A673 (cell line): ENCODE measurements at places on chromosomes 7 and 10.

DNA sequence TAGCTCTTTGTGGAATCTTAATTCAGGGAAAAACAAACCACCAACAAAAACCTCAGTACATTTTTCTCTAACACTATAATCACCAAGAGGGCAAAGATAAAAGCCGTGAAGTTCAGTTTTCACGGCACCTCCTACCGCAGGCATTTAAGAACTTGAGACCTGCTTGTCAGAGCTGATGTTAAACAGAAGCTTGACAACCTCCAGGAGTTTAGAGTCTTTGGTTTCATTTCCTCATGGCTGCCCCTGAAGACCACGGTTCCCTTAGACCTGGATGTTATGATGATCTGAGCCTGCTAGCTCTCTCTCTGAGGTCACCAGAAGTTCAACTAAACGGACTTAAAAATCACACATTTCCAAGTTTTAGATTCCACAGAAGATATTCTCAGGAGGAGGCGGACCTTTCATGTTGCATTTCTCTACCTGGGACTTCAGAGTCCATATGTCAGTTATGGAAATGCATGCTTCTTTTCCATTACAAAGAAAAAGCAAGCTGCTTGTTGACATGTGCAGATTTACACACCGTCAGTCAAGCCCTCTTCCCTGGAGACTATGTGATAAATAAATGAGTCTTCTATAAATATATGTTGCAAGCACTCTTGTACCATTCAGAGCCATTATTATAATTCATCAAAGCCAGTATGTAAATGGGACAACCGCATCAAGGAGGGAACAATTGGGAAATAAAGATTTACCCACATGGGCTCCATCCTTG lies 258.0 kb downstream of the GFRA1 start:
- DNase-seq, result no peak

DNA sequence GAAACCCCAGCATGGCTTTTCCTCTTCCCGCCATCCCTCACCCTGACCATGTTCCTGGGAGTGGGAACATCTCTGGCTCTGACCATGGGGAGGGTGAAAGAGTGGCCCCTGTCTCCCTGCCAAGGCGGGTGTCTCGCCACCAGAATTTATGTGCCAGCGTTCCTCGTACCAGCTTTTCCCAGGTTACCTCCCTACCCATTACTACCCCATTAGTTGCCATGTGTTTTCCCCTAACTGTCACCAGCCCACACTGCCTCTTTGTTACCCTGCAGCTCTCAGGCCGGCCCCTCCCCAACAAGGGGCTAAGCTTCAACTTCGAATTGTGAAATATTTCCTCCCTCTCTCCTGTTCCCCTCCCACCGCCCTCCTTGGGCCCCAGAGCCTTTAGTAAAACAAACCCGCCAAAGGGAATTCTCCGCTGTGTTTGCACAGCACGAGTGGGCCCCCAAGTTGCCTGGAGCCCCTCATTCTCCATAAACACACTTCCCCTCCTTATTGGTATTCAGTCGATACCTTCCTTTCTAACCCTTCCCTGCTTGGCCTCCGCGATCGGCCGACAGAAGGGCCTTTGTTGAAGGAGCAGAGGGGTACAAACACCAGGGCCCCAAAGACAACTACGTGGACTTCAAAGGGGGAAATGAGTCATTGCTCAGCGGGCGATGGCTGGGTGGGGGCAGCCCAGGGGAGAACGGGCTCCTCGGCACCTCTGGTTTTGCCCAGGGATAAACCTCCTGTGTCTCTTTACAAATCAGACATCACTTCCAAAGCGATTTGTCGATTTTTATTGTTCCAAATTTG lies 45.5 kb downstream of the SLIT1 start:
- no peak for DNase-seq

DNA sequence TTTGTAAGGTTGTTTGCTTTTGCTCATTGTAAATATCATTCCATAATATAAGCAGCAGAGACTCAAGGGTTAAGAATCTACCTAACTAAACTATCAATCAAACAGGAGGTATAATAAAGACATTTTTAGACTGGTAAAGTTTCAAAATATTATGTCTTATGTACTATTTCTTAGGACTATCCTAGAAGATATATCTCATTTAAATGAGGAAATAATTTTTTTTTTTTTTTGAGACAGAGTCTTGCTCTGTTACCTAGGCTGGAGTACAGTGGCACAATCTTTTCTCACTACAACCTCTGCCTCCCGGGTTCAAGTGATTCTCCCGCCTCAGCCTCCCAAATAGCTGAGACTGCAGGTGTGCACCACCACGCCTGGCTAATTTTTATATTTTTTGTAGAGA lies 80.9 kb upstream of the PARD3 start:
- DNase-seq, result no peak

DNA sequence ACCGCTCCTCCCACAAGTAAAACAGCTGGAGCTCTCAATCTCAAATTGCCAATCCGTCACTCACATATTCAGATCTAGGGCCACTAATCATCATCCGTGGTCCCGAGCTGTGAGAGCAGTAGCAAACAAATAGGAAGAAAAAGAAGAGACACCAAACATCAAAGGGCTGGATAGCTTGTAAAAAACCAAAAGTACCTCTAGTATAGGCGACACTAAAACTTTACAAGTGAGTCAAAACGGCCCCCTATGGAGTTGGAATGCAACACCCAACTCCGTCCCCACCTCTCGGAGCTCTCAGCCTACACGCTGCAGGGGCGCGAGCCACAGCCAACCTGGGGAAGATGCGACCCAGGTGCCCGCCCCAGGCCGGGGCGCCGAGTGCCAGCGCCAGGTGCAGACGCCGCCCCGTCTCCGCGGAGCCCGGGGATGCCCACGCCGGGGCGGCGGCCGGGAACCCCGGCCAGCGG lies 581 bp downstream of the FAM3C start:
- DNase-seq, result peak; percentile 65

GRCh38 chr10:13651969-13652720 lies 65.4 kb downstream of the PRPF18 start:
- DNase-seq, result no peak

GRCh38 chr10:34010891-34011290 lies 676.4 kb upstream of the NRP1 start:
- DNase-seq, result no peak

DNA sequence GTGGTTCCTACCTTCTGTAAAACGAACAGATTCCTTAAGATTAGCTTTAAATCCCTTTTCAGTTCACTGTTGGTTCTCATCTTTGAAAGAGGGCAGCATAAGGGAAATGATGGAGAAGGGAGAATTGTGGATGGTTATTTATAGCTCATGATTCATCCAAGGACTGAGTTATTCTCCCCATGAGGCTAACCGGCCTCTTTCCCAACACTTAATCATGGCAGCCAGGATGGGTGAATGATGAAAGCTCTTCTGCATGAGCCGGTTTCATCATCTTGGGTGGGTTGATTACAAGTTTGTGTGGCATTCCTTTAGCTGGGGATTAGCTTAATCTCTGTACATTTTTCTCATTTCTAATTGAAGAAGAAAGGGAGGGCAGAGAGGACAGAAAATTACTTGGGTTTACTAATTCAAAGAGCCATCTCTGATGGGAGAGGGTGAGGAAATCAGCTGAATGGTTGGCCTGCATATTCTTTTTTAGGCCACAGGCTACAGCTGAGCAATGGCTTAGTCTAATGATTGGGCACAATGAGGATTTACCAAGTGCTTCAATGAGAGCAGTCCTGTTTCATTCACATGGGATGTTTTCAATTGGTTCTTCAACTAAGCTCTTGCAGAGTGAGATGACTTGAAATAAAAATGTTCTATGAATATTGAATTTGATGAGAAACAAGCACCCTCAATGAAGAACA lies 250.0 kb downstream of the BMPER start:
- DNase-seq, result peak; percentile 85

DNA sequence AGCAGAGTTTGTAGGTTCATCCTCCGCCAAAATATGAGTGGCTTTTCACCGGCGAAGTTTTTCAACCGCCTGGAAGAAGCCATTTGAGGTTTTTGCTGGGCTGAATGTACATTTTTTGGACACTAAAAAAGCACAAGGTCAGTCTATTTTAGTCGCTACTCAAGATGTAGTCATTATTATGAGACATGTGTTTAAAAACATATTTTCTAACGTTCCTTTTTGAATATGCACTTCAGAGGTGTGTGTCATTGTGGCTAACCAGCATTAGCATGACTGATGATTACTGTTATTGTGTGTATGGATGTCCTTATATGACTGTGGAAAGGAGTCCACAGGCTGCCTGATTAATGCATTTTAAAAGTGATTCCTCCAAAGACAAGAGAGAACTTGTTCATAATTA lies 605.4 kb downstream of the INHBA start:
- DNase-seq, result no peak

DNA sequence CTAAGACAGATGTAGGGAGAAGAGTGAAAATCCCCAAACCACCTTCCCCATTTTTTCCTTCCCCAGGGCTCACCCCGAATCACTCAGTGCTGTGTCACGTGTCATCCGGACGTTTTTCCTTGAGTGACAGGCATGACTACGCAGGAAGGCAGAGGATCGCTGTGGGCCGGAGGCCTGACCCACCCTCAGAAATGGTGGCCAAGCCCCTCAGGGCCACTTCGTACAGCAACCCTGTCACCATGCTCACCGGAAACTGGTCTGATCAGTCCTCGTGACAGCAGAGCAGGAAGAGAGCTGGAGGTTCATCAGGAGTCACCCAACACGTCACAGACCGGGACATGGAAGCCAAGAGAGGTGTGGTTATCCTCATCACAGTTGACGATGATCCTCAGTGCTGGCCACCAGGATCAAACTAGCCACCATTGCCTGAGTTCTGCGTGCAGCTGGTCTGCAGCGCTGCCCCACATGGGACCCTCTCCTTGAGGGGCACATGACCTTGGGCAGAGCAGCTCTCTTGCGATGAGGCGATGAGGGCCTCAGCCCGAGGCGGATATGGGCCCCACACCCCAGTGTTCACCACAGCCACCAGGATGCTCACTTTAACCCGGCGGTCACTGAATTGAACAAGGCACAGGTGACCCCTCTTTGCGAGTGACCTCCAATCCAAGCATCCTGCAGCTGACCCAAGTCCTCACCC lies 99.3 kb upstream of the INSIG1 start:
- no peak for DNase-seq

- no peak for DNase-seq
Measured at GRCh38 chr7:152608208-152608607, 67.7 kb downstream of the XRCC2 start.

DNA sequence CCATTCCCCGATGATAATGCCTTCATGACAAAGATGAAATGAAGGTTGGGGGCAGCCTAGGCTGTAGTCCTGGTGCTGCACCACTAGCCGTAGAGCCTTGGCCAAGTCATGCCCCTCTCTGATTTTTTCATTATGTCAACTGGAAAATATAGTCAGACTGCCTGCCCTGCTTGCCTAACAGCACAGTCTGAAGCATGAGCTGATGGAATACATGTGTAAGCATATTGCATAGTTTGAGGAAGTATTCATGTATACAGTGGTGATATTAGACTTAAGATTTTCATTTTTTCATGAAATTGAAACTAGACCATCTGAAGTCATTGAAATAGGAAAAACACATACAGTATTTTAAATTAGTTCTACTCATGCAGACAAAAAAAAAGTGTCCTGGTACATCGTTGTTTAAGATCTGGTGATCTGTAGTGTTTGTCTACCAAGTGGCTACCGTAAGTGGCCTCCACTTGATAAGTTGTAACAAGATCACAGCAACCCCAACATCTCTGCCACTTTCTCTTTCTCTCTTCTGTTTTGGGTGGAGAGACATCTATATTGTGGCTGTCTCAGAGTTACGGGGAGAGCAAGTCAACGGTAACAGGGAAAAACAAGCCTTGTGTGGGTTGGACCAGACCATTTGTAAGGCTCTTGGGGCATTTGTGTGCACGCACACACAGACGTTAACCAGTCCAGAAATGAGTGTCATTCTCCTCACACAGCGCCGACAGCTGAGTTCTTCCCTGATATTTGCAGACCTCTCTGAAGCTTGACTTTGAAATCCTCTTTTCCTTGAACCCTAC lies 716.6 kb upstream of the GALNT17 start:
- no peak for DNase-seq

DNA sequence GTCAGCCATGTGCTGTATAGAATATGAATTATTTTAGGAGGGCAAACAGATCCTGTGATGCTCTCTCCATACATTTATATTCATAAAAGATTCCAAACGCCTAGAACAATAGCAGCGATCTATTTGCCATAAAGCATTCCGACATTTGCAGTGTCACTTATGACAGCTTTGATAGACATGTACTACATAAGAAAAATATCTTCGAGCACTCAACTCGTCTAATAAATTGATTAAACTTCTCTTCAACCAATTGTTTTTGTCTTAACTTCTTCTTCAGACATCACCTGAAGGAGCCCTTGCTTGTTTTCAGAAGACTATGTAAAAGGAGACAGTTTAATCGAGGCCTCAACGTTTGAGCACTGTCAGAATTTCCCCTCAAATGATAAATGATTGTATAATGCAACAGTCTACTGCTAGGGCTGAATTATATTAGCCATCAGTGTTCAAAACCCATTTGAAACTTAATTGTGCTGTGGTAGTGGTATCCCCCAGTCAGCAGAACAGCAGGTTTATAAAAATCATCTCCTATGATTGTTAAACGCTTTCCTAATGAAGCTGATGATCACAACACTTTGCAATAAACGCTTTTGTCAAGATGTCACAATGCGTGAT lies 158.0 kb upstream of the MGMT start:
- DNase-seq, result no peak

GRCh38 chr7:95316588-95316987 lies 7.7 kb downstream of the PON1 start:
- no peak for DNase-seq

DNA sequence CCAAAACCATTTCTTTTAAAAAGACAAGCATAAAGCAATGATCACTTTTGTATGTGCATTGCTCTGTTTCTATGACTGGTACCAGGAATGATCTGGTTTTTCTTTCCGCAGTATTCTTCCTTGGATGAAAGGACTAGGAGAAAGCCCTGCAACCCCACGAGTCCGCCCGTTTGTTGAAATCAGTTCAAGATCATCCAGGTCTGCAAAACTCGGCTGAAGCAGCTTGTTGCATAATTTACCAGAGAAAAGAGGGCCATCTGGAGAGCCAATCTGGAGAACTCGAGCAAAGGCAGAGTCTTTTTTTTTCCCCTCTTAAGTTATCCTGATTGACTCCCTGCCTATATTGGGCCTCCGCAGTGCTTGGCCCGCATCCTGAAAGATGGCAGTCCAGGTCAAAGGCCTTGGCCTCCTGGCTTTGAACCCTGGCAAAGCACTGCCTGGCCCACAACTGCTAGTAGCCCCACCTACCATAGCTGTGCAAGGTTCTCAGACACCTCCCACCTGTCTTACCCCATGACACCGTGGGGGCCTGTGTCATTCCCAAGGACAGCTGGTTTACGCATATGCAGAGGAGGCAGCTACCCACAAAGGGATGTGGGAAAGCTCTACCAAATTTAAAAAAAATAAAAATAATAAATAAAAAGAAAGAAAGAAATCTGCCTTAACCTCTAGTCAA lies 572.2 kb downstream of the INHBA start:
- no peak for DNase-seq

GRCh38 chr10:93871671-93872204 lies 22.0 kb upstream of the SLC35G1 start:
- no peak for DNase-seq

GRCh38 chr10:127612-128432 lies 7.4 kb upstream of the ZMYND11 start:
- DNase-seq, result no peak
